ENCODE measurements at places on chromosomes 5 and 9.

GRCh38 chr5:51829691-51830090 lies 446.4 kb downstream of the ISL1 start:
- DNase-seq: no peak

- no peak for DNase-seq
Measured at GRCh38 chr9:129493002-129493705, 127.7 kb downstream of the C9orf50 start.

GRCh38 chr5:14172149-14172795 lies 29.1 kb downstream of the TRIO start:
- DNase-seq: no peak

- no peak for DNase-seq
Measured at GRCh38 chr9:106880863-106881262, 17.9 kb downstream of the ZNF462 start.

DNA sequence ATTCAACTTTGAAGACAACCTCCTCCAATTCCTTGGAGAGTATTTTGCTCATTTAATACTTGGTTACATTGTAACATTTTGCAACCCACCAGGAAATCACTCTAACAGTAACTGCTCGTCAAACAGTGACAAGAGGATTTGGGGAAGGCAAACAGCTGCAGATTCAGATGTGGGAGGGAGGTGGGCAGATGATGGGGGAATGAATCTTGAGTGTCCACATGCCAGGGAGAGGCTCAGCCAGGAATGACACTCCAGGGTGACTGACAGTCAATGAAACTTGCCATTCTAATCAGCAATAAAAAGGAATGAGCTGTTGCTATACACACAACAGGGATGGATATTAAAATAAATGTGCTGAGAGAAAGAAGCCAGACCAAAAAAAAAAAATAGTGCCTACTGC lies 97.7 kb upstream of the ANKRD55 start:
- DNase-seq: no peak

GRCh38 chr5:407051-407450 lies 35.9 kb upstream of the EXOC3 start:
- no peak for DNase-seq

GRCh38 chr5:142864290-142865260 lies 94.4 kb downstream of the ARHGAP26 start:
- DNase-seq: no peak

- no peak for DNase-seq
Measured at GRCh38 chr9:87535817-87536539, 38.3 kb downstream of the DAPK1 start.

GRCh38 chr9:94655739-94656138 lies 16.4 kb upstream of the FBP1 start:
- DNase-seq: no peak

GRCh38 chr9:70874451-70874850 lies 247.0 kb downstream of the TRPM3 start:
- DNase-seq: no peak
